Lower leg skin (tissue), 4 donors: ENCODE measurements at places on chromosomes 16 and 17. TPM values are rescaled to one million over a fixed set of nuclear protein-coding genes. Genes with fewer than 3 reads are reported as not detected.

- DNase-seq = no peak
Observed at GRCh38 chr16:81710596-81710995, 68.5 kb upstream of the PLCG2 start.

DNA sequence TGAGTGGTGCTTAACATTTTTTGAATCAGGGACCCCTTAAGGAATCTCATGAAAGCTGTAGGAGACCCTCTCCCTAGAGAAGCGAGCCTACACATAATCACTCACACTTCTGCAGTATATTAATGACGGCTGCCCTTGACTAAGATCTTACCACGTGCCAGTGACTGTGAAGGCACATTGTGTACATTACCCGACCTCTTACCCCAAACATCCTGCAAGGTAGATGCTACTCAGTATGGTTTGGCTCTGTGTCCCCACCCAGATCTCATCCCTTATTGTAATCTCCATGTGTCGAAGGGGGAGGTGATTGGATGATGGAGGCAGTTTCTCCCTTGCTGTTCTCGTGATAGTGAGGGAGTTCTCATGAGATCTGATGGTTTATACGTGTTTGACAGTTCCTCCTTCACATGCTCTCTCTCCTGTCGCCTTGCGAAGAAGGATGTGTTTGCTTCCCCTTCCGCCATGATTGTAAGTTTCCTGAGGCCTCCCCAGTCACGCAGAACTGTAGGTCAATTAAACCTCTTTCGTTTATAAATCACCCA is 54.2 kb downstream of the RTN4RL1 start:
- DNase-seq = no peak

- no peak for DNase-seq
Observed at GRCh38 chr16:89506113-89506504, 2.1 kb upstream of the SPG7 start.

DNA sequence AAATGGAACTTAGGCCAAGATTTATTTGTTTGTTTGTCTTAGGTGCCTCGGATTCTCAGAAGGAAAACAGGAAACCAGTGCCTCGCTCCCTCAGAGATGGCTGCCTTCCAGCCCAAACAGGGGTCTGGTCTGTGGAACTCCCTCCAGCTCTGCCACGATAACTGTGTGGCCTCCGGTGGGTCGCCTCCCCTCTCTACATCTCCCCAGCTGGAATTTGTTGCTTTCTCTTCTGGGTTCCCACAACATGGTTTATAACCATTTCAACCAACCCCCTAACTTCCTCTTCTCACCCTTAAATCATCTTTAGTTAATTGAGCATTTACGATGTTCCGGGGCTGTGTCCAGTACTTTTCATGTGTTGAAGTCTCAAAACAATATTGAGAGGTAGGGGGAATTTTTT is 30.9 kb upstream of the PLLP start:
- DNase-seq = no peak

DNA sequence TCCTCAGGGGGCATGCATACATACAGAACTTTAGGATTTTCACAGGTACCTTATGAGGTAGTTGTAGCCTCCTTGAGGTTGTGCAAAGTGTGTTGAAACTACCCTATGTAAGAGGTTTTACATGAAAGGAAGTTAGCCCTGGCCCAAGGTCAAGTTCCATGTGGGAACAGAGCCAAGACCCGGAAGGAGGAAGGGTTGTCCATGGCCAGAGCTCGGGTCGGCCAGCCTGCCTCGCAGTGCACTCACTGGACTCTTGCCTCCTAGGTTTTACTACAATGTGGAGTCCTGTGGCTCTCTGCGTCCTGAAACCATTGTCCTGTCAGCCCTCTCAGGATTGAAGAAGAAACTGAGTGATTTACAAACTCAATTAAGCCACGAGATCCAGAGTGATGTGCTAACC is 8.2 kb downstream of the POLR2C start:
- DNase-seq = peak; percentile 88

GRCh38 chr17:58277107-58277801 is 3.5 kb downstream of the MPO start:
- DNase-seq = no peak

DNA sequence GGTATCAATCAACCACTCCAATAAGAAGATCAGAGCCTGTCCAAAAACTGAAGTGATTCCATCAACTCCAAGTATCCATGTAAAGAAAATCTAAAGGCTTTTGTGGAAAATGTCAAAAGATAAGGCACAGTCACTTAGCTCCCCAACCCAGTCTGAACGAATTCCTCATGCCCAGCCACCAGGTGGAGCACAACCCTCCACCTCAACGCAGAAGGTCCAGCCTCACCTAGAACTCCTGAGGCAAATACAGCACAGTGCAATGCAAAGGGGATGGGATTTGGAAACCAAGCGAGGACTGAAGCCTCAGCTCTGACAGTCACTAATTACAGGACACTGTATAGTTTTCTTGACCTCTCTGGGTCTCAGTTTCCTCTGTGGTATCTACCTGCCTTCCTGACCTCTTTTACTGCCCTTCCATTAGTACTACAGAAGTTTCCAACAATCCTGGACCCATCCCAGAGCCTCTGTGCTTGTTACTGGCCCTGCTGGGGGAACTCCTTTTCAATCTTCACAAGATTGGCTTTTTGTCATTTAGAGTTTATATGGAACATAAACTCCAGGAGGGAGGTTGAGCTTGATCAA is 2.0 kb downstream of the NCBP3 start:
- DNase-seq = no peak

DNA sequence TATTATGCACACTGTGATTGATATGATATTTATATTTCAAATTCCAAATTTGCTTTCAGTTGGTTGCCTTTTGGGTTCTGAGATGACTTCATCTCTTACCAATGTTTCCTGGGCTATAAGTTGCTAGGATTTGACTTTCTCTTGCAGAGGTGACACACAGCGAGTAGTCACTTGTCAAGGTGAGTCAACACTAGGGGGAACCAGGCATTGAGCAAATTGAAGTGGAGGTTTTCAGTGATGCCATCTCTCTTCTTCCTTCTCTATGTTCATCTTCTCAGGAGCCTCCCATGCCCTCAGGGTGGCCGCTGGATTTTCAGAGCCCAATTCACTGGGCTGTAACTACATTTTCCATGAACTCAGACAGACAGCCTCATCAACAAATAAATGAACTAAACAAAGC is 6.0 kb upstream of the CPD start:
- DNase-seq = no peak

DNA sequence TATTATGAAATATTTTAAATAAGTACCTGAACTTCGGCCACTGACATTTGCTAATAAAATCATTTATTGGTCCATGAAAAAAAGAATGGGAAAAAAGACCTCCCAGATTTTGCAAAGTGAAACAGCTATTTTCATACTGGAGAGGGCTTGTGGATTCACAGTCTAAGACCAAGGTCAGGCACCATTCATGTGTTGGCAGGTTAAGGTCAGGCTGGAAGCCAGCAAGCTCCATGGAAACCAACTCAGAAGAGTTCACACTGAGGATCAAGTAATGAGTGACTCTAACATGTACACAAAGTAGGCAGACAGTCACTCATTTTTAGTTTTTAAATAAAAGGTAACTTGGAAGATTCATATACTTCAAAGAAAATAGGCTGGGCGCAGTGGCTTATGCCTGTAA is 3.4 kb downstream of the DNAJA2 start:
- no peak for DNase-seq

- no peak for DNase-seq
Observed at GRCh38 chr16:66617010-66617434, 12.5 kb downstream of the CMTM3 start.

DNA sequence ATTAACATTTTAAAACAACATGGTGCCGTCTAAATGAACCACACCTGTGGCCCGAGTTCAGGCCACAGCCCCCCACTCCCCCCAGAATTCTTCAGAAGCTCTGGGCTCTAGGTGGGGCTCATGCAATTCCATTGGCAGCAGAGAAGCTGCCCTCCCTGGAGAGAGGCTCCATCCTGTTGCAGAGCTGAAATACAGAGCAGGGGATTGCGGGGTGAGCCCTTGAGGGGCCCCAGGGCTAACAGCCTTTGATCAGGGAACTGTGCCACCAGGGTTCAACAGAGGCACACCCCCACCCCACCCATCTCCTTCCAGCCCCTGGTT is 69.3 kb downstream of the ABR start:
- DNase-seq = no peak

DNA sequence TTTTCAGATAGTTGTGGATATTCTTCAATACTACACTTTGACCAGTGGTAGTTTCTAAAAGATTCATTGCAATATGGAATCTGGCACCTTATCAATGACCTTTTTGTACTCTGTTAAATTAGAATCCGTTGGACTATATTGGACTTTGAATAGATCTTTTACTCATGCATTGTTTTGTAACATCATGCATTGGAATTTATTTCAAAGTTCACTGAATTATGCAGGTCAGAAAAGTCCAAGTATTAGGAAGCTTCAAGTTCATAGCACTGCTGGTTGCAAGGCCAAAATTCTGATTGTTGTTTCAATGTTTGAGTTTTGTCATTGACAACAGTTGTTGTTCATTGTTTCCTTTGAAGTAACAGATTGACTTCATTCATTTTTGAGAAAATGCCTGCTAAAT is 7.9 kb upstream of the DHRS11 start:
- no peak for DNase-seq

DNA sequence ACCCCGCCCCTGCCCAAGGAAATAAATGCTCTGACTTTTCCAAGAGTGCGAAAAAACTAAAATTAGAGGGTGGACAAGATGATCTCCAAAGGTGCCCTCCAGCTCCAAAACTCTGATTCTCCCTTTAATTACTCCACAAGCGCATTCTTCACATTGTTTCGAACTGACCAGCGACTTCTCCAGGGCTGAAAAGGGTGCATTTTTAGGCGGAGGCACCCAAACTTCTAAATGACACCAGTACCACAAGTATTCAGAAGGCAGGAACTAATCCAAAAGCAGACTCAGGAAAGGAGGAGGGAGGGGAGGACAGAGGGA is 750 bp downstream of the ZFHX3 start:
- DNase-seq = no peak

DNA sequence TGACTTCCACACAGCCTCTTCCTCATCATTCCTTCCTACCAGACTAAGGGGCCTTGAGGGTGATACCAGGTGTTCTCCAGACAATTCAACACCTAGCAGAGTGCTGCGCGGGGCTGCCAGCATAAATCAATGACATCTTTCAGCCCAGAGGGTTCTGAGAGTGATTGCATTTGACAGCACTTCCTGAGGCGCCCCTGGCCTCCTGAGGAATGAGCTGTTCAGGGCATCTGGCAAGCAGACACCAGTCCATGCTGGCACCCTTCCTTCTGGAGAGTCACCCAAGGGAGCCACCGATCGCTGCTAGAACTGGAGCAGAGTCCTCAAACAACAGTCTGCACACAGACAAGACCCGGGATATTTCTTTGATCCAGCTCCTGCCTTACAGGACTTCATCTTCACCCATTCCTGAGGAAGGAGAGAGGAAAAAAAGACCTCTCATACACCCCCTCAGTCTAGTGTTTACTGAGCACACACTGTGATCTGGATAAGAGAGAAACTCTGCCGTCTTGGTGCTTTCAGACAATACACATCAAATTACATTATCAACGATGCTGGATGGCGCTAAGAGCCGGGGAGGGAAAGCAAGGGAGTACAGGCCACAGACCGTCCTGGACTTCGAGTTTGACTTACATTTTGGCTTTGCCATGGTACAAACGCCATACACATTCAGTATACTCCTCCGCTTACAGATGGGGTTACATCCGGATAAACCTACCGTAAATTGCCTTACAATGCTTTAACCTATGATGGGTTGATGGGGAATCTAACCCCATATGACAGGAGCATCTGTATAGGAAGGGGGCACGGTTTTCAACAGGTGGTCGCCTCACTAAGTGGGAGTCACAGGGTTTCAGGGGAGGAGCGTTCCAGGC is 23.0 kb downstream of the NPTX1 start:
- DNase-seq = no peak

DNA sequence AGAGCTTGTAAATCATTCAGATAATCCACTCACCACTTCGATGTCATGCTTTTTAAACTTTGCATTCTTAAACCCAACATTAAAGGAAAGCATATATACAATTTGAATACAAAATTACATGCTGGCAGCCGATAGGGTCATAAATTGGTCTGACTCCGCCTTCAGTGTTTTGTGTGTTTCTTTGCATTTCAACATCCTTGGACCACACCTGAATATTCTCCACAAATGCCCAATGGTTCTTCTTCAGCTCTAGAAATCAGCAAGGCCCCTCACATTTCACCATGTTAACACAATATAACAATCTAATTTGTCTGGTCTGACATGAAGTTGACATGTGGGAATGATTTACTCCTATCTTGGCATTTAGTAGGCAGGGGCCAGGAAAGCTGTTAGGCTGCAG is 17.1 kb downstream of the SETD6 start:
- no peak for DNase-seq

PPM1E gene
- total RNA-seq = 0.06 TPM

EPX gene
- total RNA-seq = not detected

CRYM gene
- 1.5 TPM for total RNA-seq

ZNF469 gene
- 0.17 TPM for total RNA-seq

ADORA2B gene
- 36.4 TPM for total RNA-seq

KRTAP16-1 gene
- total RNA-seq = not detected

GDPD1 gene
- total RNA-seq = 1.0 TPM
